ENCODE measurements at places on chromosomes 4 and X.

- no peak for DNase-seq
Measured at GRCh38 chr4:139913398-139913990, 240.5 kb downstream of the MAML3 start.

- DNase-seq = no peak
Measured at GRCh38 chr4:37568489-37568888, 117.7 kb downstream of the RELL1 start.

- no peak for DNase-seq
Measured at GRCh38 chrX:56975611-56976010, 19.7 kb downstream of the SPIN3 start.

- no peak for DNase-seq
Measured at GRCh38 chrX:66163849-66164411, at the start of gene HEPH. TSS of gene HEPH (plus strand) at chrX:66164247. CDS start at chrX:66170571, 6,324 bp downstream.

All from stimulated activated CD4-positive, alpha-beta T cell treated with anti-CD3 and anti-CD28 coated beads, Interleukin-1b, Interleukin-23, amount 100 ng/mL, for 24 hours (primary cell).